ENCODE measurements at places on chromosomes 12 and 14.

DNA sequence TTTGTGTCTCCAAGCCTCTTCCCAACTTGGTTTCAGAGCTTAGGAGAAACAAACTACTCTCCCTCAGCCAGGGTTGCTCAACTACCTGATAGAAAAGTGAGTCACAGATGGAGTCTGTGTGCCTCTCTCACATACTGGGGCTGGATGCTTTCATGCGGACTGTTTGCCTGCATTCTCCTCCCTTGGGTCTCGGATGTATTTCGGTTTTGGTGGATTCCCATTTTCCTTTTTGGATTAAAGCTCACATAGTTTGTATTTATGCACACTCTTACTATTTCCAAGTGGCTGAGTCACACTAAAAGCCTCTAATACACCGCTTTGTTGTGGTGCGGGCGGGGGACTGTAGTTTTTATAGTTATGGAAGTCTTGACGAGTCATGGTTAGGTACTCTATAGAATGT, 505.4 kb downstream of the LRFN5 start:
- DNase-seq = no peak

DNA sequence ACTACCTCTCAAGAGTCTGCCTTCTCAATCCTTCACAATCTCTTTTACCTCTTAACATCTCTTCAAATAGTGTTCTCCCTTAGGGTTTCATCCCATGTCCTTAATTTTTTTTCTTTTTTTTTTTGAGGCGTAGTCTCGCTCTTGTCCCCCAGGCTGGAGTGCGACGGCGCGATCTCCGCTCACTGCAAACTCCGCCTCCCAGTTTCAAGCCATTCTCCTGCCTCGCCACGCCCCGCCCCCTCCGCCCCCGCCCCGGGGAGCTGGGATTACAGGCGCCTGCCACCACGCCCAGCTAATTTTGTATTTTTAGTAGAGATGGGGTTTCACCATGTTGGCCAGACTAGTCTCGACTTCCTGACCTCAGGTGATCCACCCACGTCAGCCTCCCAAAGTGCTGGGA, 7.0 kb upstream of the BCAT1 start:
- no peak for DNase-seq

GRCh38 chr14:39055786-39056474, 47.1 kb downstream of the SEC23A start:
- DNase-seq = no peak

DNA sequence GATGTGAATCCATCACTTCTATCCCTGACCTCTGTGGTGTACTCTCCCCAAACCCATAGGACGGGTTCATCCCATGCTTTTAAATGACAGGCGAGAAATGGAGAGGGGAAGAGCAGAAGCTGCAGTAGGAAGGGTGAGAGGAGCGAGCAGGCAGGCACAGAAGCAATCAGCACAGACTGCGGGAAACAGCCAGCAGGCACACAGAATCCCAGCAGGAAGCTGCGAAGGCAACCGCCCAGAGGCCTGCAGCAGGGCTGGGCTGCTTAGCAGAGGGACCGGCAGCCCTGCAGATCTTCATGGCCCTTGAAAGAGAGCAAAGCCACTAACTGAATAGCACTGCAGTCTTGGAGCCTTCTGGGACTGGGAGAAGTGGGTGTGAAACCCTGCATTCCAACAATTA, 287.0 kb upstream of the FKBP4 start:
- DNase-seq = no peak

- DNase-seq = no peak
Measured at GRCh38 chr12:128043317-128043716, 223.7 kb upstream of the TMEM132C start.

DNA sequence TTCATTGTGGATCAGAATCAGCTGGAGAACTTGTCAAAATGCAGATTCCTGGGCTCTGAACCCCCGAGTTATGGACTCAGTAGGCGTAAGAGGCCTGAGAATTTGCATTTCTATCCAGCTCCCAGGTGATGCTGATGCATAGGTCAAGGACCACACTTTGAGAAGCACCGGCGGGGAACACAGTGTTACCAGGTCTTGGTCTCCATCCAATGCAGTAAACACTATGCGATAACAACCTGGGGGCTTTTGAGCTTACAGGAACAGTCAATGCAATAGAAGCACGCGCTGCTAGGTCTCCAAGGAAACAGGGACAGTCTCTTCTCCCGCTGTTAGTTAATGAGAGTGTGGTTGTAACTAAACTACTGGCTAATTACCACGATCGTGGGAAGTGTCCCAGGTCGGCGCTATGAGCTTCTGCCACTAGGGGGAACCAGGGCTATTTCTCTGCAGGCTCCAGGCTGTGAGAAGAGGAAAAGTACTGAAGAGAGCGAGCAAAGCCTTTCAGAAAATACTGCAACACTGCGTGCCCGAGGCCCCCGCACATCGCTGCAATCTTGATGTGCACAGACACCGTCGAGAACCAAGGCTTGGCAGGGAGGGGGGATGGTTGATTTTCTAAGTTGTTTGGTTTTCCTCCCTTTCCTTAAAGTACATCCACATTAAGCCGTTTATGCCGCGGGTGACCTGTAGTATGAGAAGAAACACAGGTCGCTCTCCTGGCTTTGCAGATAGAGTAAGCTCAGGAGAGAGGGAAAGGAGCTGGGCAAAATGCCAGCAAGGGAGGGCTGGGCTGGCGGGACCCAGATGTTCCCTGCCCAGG, 52.0 kb upstream of the KCNA1 start:
- DNase-seq = peak; percentile 28

GRCh38 chr12:56520506-56520905, 1.1 kb upstream of the RBMS2 start:
- DNase-seq = no peak

- DNase-seq = no peak
Measured at GRCh38 chr14:68981139-68981538, 2.0 kb upstream of the ACTN1 start.

DNA sequence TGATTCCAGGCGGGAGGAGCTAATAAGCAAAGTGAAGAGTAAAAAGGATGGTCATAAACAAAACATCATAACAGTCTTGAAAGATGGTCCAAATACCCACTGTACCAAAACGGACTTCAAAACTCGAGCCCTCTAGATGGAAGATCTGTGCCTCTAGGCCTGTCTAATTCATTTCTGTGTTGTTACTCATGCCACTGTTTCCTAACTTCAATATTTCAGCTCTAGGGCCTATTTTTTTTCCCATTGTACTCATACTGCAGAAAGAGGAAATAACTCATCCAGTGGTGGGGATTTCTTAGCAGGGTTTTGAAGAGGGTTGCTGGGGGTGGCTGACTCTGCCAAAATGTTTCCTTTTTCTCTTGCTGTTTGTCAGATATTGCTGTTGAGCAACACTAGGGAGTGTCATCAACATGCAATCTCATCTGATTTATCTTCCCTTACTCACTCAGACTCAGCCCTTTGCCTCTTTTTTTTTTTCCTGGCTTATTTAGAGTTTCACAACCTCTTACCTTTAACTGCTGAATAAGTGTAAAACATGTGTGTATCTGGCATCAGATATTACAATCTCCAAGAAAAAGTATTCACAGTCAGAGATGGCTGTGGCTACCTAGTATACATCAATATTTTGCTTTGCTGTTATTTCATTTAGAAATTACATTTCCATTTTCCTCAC, 189.6 kb downstream of the DUSP6 start:
- DNase-seq = no peak

- DNase-seq = no peak
Measured at GRCh38 chr12:86194721-86195120, 61.5 kb downstream of the MGAT4C start.

- no peak for DNase-seq
Measured at GRCh38 chr14:32938719-32939253, at the start of gene NPAS3. TSS of gene NPAS3 (plus strand) at chr14:32938879.

- no peak for DNase-seq
Measured at GRCh38 chr12:84601483-84601882, 311.1 kb downstream of the SLC6A15 start.

DNA sequence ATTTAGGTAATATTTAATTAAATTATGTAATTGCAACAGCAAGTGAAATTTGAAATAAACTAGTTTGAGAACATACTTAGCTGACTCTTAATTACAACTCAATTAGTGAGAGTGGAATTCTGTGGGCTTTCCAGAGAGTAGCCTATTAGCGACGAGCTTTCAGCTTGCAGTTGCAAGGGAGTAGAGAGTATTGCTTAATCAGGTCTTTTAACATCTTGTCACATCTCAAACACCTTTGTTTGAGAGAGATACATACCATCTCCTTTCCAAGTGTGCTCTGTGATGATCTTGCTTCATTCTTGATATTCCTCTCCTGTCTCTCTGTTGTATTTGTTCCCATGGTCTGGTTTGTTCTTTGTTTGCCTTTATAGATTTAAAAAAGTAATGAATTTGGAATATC, 7.7 kb downstream of the PPP4R4 start:
- no peak for DNase-seq

DNA sequence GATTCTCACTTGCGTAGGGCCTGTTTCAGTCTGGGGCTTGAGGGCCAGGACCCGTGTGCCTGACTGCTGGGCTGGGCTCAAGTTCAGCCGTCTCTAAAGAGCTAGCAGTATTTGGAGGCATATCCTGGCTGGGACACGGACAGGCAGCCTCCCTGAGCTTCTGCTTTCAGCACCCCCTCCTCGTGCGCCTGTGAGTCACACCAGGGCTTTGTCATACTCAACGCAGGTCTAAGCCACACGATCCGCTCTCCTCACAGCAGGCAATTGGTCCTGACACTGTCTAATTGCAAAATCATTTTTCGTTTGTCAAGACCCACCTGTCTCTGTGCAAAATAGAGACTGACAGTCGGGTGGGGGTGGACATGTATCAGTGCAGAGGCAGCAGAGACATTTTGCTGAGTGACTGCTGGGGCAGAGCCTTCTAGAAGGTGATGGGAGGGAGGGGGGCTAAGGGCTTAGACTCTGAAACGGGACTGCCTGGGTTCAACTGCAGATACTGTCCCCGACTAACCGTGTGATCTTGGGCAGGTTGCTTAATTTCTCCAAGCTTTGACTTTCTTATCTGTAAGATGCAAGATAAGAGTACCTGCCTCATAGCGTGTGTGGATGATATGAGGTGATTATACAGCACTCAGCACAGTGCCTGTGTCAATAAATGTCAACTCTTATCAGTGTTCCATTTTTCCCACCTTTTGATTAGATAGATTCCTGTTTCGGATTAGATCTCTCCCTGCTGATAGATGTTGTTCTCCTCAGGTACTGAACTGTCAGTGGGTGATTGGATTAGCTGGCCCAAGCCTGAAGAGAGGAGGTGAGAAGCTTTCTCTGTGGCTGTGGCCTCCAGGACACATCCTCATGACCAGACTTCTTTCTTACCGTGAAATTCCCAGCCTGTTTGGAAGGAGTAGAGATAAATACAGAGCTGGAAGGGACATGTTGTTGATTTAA, 53.1 kb downstream of the KCNA1 start:
- DNase-seq = no peak

GRCh38 chr14:42475289-42475688, 868.6 kb downstream of the LRFN5 start:
- no peak for DNase-seq

GRCh38 chr14:66635435-66635834, 127.5 kb downstream of the GPHN start:
- no peak for DNase-seq

- DNase-seq = no peak
Measured at GRCh38 chr14:35337269-35338255, 45.4 kb downstream of the PSMA6 start.

- DNase-seq = no peak
Measured at GRCh38 chr12:105428793-105429395, 98.4 kb downstream of the C12orf75 start.

DNA sequence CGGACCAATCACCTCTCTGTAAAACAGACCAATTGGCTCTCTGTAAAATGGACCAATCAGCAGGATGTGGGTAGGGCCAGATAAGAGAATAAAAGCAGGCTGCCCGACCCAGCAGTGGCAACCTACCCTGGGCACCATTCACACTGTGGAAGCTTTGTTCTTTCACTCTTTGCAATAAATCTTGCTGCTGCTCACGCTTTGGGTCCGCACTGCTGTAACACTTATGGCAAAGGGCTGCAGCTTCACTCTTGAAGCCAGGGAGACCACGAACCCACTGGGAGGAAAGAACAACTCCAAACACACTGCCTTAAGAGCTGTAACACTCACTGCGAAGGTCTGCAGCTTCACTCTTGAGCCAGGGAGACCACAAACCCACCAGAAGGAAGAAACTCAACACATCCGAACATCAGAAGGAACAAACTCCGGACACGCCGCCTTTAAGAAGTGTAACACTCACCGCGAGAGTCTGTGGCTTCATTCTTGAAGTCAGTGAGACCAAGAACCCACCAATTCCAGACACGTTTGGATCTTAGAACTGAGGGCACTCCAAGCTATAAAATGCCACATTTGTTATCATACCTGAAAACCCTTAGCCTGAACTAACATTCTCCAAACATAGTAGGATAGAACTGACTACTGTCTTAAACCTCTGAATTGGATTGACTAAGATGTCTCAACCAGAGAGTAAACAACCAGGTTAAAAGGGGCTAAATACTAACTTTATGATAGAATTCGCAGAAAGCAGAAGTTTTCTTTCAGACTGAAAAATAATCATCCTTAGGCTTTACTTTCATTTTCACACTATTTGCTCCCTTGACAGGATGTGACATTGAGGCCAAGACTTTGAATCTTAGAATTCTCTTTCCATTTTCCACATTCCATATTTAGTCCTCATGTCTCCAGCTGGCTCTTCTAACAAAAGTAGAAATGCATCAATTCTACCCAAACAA, 33.6 kb downstream of the CDKL1 start:
- DNase-seq = no peak

- no peak for DNase-seq
Measured at GRCh38 chr14:23281247-23281646, 4.7 kb downstream of the HOMEZ start.

DNA sequence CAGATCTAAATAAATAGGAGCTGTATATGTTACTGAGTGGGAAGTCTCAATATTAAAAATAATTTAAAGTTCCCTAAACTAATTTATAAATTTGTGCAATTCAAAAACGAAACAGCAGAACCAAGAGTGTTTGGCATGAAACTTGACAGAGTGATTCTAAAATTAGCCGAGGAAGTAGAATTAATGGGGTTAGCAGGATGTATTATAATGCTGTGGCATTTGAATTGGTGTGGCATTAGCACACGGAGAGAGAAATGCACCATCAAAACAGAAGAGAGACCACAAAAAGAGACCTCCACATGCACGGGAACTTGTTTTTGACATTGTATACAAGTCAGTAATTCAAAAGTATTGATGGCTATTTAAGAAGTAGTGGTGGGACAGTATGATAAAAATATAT, 366.0 kb upstream of the RGS6 start:
- DNase-seq = no peak

- no peak for DNase-seq
Measured at GRCh38 chr12:92603741-92604432, 98.9 kb upstream of the PLEKHG7 start.

DNA sequence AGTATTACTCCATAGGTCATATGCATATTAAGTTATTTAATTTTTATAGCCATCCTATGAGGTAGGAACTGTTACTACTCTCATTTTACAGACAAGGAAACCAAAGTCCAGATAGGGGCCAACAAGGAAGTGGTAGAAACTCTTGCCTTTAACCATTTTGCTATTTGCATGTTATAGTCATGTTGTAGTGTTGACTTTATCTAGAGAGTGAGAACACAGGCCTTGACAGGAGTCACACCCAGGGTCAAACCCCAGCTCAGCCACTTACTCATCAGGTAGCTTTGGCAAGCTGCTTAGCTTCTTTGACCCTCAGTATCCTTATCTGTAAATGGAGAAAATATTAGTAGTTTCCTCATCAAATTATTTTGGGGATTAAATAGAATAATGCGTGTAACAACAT, 156.2 kb downstream of the CAND1 start:
- DNase-seq = no peak

GRCh38 chr12:102406033-102406584, 74.3 kb downstream of the IGF1 start:
- no peak for DNase-seq

All from stimulated activated CD8-positive, alpha-beta memory T cell treated with anti-CD3 and anti-CD28 coated beads, Interleukin-4, amount 100 ng/mL, for 1 hour (primary cell).